ENCODE measurements at places on chromosomes 6 and 20. TPM values are rescaled to one million over a fixed set of nuclear protein-coding genes. Genes with fewer than 3 reads are reported as not detected.

The WFDC12 gene
- total RNA-seq, result not detected

The LY6G6D gene
- not detected for total RNA-seq

The PBOV1 gene
- not detected for total RNA-seq

The C20orf96 gene
- total RNA-seq, result 2.2 TPM

The FAM83C gene
- not detected for total RNA-seq

The RSPH9 gene
- total RNA-seq, result under 0.01 TPM

The MOG gene
- not detected for total RNA-seq

The SAMHD1 gene
- total RNA-seq, result 30.4 TPM

The PAX1 gene
- under 0.01 TPM for total RNA-seq

The NFYA gene
- total RNA-seq, result 9.4 TPM

The DZANK1 gene
- total RNA-seq, result 1.5 TPM

The SGK2 gene
- under 0.01 TPM for total RNA-seq

The CDC40 gene
- total RNA-seq, result 27.4 TPM

The IRAK1BP1 gene
- 6.9 TPM for total RNA-seq

The ZNF391 gene
- total RNA-seq, result 4.1 TPM

The WFDC5 gene
- total RNA-seq, result not detected

The TRIM40 gene
- total RNA-seq, result not detected

The FRK gene
- 1.1 TPM for total RNA-seq

The PSORS1C2 gene
- not detected for total RNA-seq

The KDM1B gene
- total RNA-seq, result 17.7 TPM

The TINAG gene
- not detected for total RNA-seq

The CTAGE9 gene
- not detected for total RNA-seq

The SH3BGRL2 gene
- 2.2 TPM for total RNA-seq

The LAMA2 gene
- total RNA-seq, result 3.5 TPM

The ZSCAN12 gene
- total RNA-seq, result 10.1 TPM

The FAM83B gene
- total RNA-seq, result under 0.01 TPM

The DEFB119 gene
- not detected for total RNA-seq

The SEMG1 gene
- total RNA-seq, result not detected

The PRR18 gene
- total RNA-seq, result 0.29 TPM

The CBLN4 gene
- under 0.01 TPM for total RNA-seq

The OR2H2 gene
- total RNA-seq, result not detected

The HCK gene
- not detected for total RNA-seq

The LKAAEAR1 gene
- not detected for total RNA-seq

The BFSP1 gene
- total RNA-seq, result 1.8 TPM

The HLA-DPB1 gene
- 8.7 TPM for total RNA-seq

The LAMA5 gene
- 2.2 TPM for total RNA-seq

The ECT2L gene
- under 0.01 TPM for total RNA-seq

The MYB gene
- total RNA-seq, result 0.36 TPM

The CD93 gene
- not detected for total RNA-seq

The KCNK5 gene
- not detected for total RNA-seq

The TNFRSF6B gene
- total RNA-seq, result 2.9 TPM

The GJA10 gene
- total RNA-seq, result not detected

The C20orf141 gene
- 0.29 TPM for total RNA-seq

The IFNGR1 gene
- 68.1 TPM for total RNA-seq

The SPATS1 gene
- total RNA-seq, result not detected

The CALHM6 gene
- total RNA-seq, result 0.88 TPM

The NKX2-2 gene
- not detected for total RNA-seq

The EPHA7 gene
- total RNA-seq, result not detected

The CST4 gene
- total RNA-seq, result not detected

The TPX2 gene
- total RNA-seq, result 16.2 TPM

The MUC21 gene
- total RNA-seq, result not detected

The BTNL2 gene
- not detected for total RNA-seq

The KCNQ2 gene
- 0.36 TPM for total RNA-seq

The SLC26A8 gene
- under 0.01 TPM for total RNA-seq
